ENCODE measurements at places on chromosomes 16 and 17. TPM values are rescaled to one million over a fixed set of nuclear protein-coding genes. Genes with fewer than 3 reads are reported as not detected.

- no peak for DNase-seq
Measured at GRCh38 chr16:80330150-80330549, 210.6 kb upstream of the DYNLRB2 start.

GRCh38 chr17:74114881-74115470 is 88.5 kb upstream of the RPL38 start:
- no peak for DNase-seq

DNA sequence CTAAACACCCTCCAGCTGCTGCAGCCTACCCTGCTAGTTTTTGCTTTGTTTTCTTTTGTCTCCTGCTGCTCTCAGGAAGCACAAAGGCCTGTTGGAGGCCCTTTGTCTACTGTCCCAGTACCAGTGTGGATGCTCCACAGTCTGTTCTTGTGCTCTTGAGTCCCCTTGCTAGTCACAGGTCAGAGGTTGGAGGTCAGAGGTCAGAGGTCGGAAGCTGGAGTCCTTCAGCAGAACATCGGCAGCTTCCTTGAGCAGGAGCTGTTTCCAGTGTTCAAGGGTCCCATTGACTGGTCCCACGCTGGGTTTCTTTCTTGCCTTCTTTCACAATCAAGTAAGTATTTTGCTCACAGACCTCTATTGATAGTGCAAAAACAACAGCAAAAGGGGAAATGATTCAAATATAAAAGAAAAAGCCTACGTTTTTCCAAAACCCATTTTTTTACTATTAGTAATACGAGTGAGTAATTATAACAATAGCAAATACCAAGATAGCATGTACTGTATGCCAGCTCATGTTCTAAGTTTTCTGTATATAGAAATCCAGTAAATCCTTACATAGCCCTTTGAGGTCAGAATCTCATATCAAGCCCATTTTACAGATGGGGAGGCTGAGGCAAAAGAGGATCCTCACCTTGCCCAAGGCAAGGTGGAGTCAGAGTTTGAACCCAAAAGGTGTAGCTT is 10.9 kb upstream of the IL34 start:
- peak; percentile 54 for DNase-seq

DNA sequence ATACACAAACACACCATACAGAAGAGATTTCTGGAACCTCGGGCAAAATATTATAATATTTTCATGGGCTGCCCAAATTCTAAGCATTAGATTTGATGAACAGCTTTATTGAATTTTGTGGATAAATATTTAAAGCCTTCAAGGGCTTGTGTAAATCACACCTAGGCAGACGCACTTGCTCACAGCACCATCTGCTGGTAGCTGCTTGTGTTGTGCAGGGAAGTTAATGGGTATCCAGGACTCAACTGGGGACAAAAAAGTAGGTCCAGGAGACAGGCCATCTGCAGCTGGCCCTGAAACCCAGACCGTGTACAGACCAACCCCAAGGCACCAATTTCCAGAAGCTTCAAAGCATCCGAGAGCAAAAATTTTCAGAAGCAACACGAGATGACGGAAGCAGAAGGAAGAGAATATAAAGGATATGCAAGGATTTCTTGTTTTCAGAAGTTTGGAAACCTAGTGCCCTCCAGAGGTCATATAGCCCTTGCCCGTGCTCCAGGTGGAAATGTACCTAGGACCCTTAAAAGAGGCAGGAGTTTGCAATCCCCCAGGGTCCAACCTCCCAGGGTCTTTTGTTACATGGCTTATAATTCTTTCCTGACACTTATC is 140.0 kb downstream of the CHD9NB start:
- peak; percentile 61 for DNase-seq

DNA sequence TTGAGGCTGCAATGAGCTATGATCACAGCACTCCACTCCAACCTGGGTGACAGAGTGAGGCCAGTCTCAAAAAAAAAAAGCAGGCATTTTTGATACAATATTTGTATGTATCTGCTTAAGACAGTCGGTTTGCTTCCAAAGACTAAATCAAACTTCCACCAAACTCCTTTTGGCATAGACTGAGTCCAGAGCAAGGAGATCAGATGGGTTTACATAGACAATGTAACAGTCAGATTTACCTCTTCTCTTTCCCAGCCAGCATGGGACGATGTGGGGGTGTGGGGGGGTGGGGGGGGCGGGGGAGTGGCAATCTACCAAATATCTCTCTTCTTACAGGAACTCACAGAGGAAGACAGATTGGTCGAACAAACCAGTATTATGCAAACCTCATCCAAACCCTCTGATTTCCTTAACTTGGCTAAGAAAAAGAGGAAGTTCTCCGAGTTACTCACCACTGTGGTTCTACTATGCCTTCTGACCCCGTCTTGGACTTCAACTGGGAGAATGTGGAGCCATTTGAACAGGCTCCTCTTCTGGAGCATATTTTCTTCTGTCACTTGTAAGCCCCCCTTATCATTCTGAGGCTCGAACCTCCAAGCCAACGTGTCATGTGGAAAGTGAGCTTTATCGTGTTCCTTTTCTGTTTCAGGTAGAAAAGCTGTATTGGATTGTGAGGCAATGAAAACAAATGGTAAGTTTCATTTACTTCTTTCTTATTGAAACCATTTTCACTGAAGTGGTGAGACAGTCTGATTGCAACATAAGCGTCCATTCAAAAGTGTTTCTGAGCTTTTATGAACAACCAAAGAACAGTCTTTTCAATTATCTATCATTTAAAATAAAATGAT is at the start of gene MILR1:
Gene MILR1, plus strand, starts transcription at position 451 of the 848 bp plus-strand sequence. Its CDS starts 54 bp downstream, at position 505.
- DNase-seq = peak; percentile 88

- no peak for DNase-seq
Measured at GRCh38 chr17:18016426-18016825, 22.5 kb downstream of the ATPAF2 start.

DNA sequence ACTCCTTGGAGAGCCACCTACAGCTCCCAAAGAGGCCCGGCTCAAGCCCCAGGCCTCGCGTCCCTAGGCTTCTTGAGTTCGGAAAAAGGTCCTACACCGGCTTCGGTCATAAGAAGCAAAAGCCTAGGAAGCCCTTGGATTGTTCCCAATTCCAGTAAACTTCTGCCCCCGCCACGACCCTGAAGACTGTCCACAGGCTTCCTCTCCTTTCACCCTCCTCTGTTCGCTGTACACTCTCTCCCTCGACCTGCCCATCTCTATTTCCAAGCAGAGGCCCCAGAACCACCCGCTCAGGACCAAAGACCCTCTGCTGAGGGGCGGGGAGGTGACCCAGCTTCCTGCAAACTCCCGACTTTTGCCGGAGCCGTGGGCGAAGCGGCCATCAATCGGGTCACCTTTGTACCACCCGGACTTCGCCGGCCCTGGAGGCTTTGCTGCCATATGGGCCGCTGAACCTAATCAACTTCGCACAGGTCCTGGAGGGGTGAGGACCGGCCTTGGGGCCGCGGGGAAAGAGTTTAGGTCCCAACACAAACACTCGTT is 2.7 kb downstream of the HOXB2 start:
- DNase-seq = peak; percentile 55

DNA sequence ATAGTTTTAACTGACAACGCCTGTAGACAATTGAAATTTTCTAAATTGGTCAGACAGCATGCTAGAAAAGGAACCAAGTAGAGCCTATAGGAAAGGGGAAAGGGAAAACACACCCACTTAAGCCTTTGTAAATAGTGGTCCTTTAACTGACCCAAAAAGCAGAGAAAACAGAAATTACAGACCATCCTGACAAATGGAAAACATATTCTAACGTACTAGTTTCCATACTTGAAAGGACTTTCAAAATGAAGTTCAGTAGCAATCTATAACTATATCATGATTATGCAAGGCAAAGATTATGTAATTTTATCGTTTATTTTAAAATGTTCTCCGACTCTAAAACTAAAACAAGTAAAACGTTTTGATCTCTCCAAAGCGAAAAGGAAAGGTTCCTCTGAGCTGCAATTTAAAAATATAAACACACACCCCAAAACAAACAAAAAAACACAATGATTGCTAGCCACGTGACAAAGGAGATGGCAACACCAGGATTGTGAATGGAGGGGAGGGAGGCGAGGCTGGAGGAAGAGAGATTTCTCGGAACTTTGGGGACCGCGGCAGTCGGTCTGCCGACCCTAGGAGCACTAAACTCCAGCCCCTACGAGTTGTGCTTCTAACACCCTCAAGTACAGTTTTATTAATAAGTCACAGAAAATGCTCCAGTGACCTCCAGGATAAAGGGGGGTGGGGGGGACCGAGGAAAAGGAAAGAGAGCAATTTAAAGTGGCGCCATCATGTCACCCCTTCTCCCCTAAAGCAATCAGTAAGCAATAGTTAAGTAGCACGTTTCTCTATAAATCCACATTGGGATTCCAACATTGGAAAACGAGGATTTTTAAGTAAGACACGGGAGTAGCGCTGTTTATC is 1.7 kb downstream of the KANSL1 start:
- peak; percentile 42 for DNase-seq

DNA sequence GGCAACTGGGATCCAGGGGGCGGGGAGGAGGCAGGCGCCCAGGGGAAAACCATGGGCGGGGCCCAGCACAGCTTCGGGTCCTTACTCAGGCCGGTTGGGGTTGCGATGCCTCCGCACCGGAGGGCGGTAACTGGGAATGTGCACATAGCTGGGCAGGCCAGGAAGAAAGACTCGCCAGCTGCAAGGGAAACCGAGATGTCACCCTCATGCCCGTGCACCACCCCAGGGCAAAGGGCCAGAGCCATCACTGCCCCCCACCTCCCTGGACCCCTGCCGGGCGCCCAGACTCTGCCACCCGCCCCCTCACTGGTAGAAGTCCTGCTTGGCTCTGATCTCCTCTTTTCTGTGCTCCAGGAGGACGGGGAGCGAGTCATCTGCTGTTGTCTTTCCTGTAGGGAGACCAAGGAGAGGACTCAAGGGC is 6.7 kb downstream of the ALOX12B start:
- no peak for DNase-seq

DNA sequence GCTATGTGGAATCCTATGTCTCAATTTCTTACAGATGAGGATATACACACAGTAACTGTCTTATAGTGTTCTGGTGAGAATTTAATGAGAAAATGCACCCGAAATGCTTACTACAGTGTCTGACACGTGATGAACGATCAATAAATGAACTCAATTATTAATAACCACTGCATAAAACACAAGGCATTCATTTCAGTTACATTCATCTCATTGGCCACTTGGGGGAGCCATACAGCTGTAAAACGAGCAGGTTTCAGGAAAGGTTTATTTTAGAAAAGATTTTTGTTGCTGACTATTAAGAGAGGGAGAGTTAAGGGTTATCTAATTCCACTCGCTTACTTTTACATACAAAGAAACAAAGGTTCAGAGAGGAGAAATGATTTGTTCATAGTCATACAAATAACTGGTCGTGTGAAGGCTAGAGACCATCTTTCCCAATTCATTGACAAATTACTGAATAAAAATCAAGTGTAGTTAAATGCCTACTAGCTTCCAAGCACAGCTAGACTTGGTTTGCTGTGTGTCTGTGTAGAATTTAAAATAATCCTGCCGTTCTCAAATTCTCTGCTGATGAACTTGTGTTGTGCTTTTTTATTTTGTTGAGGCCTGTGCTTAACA is 160.1 kb downstream of the MAP2K4 start:
- DNase-seq = peak; percentile 73

GRCh38 chr16:57146735-57147134 is 39.1 kb downstream of the PSME3IP1 start:
- no peak for DNase-seq

DNA sequence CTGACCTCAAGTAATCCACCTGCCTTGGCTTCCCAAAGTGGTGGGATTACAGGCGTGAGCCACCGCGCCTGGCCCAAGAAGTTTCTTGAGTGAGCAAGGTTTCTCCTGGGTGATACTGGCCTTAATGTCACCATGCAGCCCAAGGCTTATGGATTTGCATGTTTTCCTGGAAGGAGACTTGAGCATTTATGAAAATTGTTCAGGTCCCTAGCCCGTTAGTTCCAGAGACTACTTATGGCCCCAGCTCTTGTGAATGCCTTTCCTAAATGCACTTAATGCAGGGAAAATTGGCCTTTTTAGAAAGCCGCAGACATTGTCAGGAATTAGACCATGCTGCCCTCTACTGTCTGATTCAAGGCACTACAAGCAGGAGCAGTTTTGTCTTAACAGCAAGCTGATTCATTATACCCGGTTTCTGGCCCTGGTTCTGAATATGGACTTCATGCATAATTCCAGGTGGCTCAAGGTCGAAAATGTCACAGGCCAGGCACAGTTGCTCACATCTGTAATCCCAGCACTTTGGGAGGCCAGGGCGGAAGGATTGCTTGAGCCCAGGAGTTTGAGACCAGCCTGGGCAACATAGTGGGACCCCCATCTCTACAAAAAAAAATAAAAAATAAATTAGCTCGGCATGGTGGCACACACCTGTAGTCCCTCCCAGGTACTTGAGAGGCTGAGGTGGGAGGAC is 91.3 kb downstream of the SNX29 start:
- peak; percentile 89 for DNase-seq

- DNase-seq = no peak
Measured at GRCh38 chr16:50614955-50615724, 66.0 kb downstream of the SNX20 start.

DNA sequence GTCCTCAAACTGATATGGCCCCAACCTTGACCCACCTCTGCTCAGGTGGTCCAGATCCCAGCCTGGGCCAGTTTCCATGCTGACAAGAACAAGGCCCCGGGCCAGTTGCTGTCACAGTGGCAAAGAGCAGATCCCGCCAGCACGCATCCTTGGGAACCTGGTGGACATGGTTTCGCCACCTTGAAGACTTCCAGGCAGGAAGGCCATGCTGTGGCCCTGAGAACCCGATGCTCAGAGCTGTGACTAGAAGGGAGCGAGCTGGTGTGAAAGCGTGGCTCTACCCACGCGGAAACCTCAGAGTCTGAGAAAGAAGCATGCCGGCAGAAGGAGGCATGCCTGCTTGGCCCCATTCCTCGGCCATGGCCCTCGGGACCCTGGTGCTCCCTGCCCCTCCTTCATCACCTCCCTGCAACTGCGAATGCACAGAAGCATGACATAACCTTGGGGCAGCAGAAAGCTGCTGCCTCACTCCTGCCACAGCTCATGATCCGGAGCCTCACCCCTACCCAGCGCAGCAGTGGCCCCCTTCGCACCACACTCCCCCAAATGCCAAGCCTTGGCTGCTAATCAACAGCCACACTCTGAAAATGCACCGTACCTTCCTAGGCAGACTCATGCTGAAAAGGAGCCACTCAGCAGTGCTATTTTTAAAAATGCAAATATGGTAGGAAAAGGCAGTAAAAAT is 33.2 kb downstream of the UBE2O start:
- DNase-seq = no peak

DNA sequence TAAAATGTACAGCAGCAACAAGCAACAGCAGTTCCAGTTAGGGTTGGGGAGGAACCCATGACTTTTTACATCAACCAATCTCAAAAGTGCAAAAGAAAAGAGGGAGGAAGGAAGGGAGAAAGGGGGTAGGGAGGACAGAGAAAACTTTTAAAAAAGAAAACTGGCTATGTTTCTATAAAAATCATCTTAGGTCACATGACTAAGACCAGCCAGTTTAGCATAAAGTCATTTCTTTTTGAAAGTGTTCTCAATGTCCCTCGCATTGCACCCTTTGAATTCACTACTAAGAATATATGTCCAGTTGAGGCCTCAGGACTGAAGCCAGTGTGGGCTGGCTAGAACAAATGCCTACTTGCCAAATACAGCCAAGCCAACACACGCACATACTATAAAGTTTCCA is 28.9 kb downstream of the DCUN1D3 start:
- no peak for DNase-seq

Gene KRT16
- not detected for total RNA-seq

Gene SPAG9
- total RNA-seq = 83.0 TPM

Gene PRSS53
- 0.44 TPM for total RNA-seq

Gene KRT36
- not detected for total RNA-seq

Gene SULT1A1
- 3.9 TPM for total RNA-seq

Gene ZNF213
- total RNA-seq = 3.2 TPM

Gene RAPGEFL1
- 0.87 TPM for total RNA-seq

Gene KCNH4
- under 0.01 TPM for total RNA-seq

Gene TBC1D28
- total RNA-seq = not detected

All from lung microvascular endothelial cell (primary cell).